Left lobe of liver (tissue), 2 donors: ENCODE measurements at places on chromosomes 13 and 19. TPM values are rescaled to one million over a fixed set of nuclear protein-coding genes. Genes with fewer than 3 reads are reported as not detected.

TMEM145 gene
- not detected for total RNA-seq

GRCh38 chr19:14473073-14473977 lies 1.8 kb downstream of the PTGER1 start:
- DNase-seq = no peak

DNA sequence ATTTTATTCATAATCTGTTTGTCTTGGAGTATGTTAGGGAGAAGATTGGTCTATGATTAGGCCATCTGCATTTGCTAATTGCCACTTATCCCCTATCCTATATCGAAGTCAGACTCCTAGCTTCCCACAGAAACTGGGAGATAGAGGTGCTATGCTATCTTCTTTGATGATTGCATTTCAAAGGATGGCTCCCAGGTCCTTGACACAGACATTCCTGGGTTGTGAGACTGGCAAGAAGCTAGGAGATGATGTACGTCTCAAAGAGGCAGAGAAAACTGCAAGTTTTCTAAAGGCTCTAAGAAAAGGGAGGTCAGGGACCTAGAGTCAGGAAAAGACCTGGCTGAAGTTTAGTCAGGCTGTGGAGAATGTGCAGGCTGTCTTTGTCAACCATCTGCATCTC lies 1251.9 kb downstream of the PCDH17 start:
- DNase-seq = no peak

GRCh38 chr13:93957371-93957770 lies 522.1 kb downstream of the DCT start:
- no peak for DNase-seq

DNA sequence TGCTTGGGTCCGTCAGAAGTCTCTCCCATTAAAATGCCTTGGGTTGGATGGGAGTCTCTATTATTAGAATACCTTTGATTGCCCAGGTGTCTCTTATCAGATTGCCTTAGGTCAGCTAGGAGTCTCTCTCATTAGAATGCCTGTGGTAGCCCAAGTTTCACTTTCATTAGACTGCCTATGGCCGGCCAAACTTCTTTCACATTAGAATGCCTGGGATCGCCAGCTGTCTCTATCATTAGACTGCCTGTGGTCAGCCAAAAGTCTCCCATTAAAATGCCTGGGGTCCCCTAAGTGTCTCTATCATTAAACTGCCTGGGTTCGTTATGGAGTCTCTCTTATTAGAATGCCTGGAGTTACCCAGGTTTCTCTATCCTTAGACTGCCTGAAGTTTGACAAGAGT lies 1476.7 kb downstream of the UQCRFS1 start:
- peak; percentile 12 for DNase-seq

- no peak for DNase-seq
Observed at GRCh38 chr13:68745502-68745901, 1362.1 kb upstream of the ATXN8OS start.

GRCh38 chr19:48044561-48044960 lies 682 bp upstream of the CABP5 start:
- DNase-seq = no peak

- DNase-seq = no peak
Observed at GRCh38 chr13:106565127-106565775, 2.7 kb downstream of the ARGLU1 start.

- DNase-seq = no peak
Observed at GRCh38 chr13:91776611-91777193, 378.3 kb downstream of the GPC5 start.

DNA sequence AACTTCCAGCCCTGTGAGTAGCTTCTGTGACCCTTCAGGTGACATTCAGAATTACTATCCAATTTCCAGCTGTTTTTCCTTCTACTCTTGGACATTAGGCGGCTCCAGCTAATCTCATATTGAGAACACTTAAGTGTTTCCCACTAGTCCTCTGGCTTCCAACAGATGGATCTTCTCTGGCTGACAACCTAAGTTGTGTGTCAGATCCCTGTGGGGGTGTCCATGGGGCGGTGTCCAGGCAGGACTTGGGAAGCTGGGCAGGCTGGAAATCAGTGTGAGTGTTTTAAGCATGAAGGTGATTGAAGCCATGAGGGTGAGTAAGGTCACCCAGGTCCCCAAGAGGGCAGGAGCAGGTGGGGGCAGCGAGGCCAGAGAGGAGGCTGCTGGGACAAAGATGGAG lies 10.1 kb downstream of the CNOT3 start:
- DNase-seq = no peak

- peak; percentile 84 for DNase-seq
Observed at GRCh38 chr13:40477623-40478608, 188.5 kb downstream of the FOXO1 start.

DNA sequence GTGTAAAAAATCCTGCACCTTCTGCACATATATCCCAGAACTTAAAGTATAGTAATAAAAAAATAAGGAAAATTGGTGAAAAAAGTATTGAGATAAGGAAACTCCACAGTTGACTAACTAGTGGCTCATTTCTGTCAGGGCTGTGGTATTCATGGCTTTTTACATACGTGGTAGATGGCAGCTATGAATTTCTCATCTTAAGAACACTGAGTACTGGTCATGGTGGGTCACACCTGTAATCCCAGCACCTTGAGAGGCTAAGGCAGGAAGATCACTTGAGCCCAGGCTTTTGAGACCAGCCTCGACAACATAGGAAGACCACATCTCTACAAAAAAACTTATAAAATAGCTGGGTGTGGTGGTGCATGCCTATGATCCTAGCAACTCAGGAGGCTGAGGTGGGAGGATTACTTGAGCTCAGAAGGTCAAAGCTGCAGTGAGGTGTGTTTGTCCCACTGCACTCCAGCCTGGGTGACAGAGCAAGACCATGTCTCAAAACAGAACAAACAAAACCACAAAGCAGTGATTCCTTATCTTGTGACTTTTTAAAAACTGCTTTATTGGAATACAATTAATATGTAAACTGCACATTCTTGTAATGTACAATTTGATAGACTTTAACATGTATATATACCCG lies 16.8 kb downstream of the SLAIN1 start:
- DNase-seq = no peak

DNA sequence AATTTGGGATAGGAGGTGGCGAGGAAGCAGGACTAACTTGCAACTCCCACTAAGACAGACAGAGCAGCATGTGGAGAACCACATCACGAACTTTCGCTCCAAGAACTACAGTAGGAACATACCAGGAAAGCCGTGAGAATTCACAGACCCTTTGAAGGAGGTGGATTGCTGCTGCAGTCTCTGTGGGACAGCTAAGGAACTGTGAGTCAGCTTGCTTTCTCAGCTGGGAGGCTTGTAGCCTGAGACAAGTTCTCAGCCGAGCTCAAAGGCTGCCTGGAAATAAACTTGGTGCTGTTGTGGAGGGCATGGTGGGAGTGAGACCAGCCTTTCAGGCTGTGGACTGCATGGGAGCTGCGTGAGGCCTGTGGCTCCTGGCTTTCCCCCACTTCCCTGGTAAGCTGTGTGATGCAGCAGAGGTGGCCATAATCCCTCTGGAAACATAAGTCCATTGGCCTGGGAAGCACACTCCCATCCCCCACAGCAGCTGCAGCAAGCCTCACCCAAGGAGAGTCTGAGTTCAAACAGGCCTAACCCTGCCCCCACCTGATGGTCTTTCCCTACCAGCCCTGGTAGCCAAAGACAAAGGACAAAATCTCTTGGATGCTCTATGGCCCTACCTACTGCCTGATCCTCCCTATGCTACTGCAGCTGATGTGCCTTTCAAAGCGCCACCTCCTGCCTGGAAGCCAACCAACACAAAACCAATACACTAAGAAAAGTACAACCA lies 441.1 kb upstream of the HTR2A start:
- DNase-seq = no peak

STRN4 gene
- total RNA-seq = 24.1 TPM

DNA sequence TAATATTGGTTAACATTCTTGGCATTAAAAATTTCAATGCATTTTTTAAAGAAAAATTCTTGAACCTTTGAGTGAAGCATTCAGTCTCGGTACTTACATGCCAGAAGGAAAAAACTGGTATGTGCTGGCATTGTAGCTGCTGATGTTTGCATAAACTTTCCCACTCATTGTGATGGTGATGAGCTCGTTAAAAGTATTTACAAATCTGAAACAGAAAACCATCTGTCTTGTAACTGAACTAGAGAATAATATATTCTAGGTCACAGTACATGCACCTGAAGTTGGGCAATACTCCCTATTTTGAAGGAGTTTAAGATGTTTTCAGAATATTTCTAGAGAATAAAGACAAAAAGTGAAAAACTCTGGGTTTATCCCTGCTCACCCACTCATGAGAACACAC lies 64.1 kb downstream of the SLC15A1 start:
- DNase-seq = no peak

DNA sequence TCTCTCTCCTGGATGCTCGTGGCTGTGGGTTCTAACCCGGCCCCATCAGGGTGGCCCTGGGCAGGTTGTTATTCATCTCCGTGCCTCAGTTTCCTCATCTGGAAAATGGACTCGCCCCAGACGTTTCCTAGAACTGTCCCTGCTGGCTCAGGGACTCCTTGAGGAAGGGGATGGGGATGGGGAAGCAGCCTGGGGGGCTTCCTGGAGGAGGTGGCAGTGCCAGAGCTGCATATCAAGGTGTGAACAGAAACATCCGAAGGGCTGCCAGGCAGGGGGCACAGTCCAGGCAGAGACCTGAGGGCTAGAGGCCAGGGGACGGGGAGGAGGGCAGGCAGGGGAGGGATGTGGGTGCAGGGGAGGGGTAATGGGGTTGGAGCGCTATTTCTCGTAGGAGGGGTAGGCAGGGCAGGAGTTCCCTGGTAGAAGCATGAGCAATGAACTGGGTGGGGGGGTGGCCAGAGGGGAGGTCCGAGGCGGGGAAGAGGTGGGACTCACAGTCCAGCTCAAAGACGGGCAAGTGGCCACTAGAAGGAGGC lies 3.6 kb upstream of the ELANE start:
- no peak for DNase-seq

SLC5A5 gene
- total RNA-seq = not detected

- DNase-seq = no peak
Observed at GRCh38 chr13:42808341-42808940, 27.1 kb downstream of the FAM216B start.

DNA sequence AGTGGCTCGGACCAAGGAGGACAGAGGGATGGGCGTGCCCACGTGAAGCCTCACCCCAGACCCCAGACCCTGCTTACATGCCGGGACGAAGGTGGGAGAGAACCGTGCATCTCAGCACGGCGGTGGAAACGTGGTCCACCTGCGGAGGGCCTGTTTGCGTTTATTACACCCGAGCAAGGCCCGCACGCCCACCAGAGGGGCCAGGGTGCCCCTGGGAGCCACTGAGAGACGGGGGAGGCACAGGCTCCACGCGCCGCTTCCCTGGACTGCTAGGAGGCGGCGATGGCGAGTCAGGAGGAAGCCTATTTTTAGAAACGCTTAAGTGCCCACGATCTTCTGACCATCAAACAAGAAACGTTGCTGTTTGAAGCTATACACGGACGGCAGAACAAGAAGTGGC lies 80.7 kb downstream of the ATP11A start:
- no peak for DNase-seq

GRCh38 chr13:58587183-58587582 lies 955.6 kb downstream of the PCDH17 start:
- DNase-seq = no peak

GRCh38 chr13:22091971-22092300 lies 421.1 kb downstream of the FGF9 start:
- DNase-seq = no peak

- DNase-seq = no peak
Observed at GRCh38 chr19:46390866-46391265, 22.5 kb downstream of the CCDC8 start.

- DNase-seq = no peak
Observed at GRCh38 chr13:100473087-100473486, 115.5 kb downstream of the GGACT start.

- peak; percentile 74 for DNase-seq
Observed at GRCh38 chr19:49677901-49678674, 1.0 kb downstream of the PRMT1 start.

GRCh38 chr13:20637811-20638210 lies 65.7 kb upstream of the IL17D start:
- DNase-seq = no peak

GRCh38 chr13:112246731-112247470 lies 129.3 kb upstream of the SPACA7 start:
- peak; percentile 18 for DNase-seq

DNA sequence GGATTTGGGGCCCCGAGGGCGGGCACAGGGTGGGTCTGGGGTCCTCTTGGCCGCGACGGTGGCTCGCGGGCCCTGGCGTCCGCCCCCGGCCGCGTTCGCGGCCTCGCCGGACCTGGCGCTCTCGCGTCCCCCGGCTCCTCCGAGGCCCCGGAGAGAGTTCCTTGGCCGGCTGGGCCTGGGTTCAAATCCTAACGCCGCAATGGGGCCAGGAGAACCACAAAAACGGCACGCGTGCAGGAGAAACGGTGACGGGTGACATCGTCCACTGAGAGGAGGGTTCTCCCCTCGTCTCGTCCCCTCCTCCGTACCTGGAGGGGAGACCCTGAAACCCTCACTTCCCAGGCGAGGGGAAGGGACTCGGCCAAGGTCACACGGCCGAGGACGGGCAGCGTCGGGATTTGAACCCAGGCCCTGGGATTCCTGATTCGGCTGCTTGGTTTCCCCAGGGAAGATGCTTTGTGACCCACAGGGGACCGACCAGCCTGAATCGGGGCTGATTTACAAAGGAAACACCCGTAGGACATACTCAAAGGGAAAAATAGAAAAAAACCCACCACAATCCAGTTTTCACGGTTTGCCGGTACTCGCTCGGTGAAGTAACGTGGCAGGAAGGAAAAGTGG lies 624 bp downstream of the SAFB start:
- peak; percentile 48 for DNase-seq

KL gene
- total RNA-seq = 0.05 TPM

GRCh38 chr19:518598-519231 lies 11.4 kb downstream of the TPGS1 start:
- DNase-seq = no peak

DNA sequence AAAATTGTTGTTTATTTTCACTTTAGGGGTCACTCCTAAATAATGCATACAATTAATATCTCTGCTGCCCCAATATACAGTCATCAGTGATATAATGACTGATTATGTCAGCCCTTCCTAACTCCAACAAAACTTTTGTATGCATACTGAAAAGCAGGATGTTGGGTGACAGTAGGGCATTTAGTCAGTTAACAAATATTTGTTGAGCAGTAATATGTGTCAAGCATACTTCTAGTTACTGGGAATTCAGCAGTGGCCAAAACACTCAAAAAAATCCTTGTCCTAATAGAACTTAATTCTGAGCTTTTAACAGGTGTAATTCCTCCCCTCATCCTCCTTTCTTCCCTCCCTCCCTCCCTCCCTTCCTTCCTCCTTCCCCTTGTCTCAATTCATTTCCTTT lies 560.7 kb upstream of the KLHL1 start:
- DNase-seq = no peak

- no peak for DNase-seq
Observed at GRCh38 chr19:49786376-49786820, 19.6 kb downstream of the AP2A1 start.

- no peak for DNase-seq
Observed at GRCh38 chr13:69683921-69684686, 423.5 kb upstream of the ATXN8OS start.
